ENCODE measurements at places on chromosomes 6 and 20. TPM values are rescaled to one million over a fixed set of nuclear protein-coding genes. Genes with fewer than 3 reads are reported as not detected.

Gene ADGRF5
- total RNA-seq, result not detected

Gene POPDC3
- total RNA-seq, result 26.4 TPM

Gene LST1
- total RNA-seq, result not detected

Gene EYA2
- total RNA-seq, result 3.3 TPM

Gene YIPF3
- 77.0 TPM for total RNA-seq

Gene AURKA
- total RNA-seq, result 110 TPM

Gene KCNK16
- total RNA-seq, result not detected
